AG04449 (cell line): ENCODE measurements at places on chromosomes 1 and 21.

DNA sequence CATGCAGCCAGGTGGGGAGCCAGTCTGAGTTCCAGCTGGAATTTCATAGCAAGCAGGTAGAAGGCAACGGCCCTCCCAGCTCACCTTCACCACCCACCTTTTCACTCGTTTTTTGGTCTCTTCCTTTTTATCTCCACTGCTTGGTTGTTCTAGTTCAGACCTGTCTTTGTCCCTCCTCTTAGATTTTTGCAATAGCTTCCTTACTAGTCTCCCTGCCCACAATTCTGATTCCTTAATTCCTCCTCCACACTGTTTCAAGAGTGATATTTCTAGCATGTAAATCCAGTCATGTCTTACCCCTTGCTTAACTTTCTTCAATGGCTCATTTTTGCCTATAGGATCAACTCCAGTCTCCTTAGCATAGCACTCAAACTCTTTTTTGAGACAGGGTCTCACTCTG, 119.6 kb downstream of the TMEM53 start:
- no peak for DNase-seq

- no peak for DNase-seq
Observed at GRCh38 chr1:226054519-226055327, 7.8 kb upstream of the H3-3A start.

GRCh38 chr1:204338997-204339396, 20.7 kb downstream of the PLEKHA6 start:
- no peak for DNase-seq

- DNase-seq, result no peak
Observed at GRCh38 chr1:234597894-234598293, 12.1 kb downstream of the IRF2BP2 start.

GRCh38 chr1:69492286-69492685, 75.4 kb upstream of the LRRC7 start:
- no peak for DNase-seq

DNA sequence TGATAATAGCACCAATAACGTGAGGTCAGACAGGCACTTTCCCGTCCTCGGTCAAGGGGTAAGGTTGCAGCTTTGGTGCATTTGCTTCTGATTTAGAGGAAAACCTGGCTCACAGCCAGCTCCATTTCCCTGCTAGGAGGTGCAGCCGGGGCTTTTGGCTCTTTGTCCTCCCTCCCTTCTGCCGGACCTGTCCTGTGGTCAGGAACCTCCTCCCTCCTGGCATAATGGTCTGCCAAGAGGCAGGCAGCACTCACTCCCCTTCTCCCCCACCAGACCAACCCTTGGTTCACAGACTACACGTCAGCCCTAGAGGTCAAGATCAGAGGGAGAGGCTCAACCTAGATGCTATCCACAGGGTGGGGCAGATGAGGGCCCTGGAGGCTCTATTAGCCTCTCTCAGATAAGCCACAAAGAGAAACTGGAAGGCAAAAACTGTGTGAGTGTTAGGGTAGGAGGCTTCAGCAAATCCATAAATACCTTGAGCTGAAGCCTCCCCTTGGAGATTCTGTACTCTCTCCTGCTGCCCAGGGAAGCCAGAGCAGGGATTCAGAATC, 64.8 kb downstream of the PLXNA2 start:
- DNase-seq, result no peak

GRCh38 chr21:45747802-45748445, 104.4 kb downstream of the PCBP3 start:
- DNase-seq, result no peak
